ENCODE measurements at places on chromosomes 1 and 21. TPM values are rescaled to one million over a fixed set of nuclear protein-coding genes. Genes with fewer than 3 reads are reported as not detected.

The PGM1 gene
- total RNA-seq, result 149 TPM

DNA sequence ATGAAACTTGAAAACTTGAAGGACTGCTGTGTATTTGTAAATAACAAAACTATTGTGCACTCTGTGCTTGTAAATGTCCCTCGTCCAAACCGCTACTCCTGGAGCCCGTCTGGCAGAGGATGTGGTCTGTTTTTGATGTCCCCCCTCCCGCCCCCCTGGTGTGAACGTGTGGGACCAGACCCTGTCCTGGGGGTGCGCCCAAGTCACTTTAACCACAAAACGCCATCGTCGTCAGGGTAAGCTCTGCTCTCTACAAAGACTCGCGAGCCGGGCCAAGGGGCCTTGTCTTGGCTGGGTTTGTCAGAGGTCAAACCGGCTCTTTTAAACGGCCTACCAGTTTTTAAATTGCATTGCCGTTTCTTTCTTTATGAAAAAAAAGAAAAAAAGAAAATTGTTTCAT lies 87.4 kb upstream of the TMEM51 start:
- no peak overlapping the region for H3K27ac ChIP-seq
- H3K36me3 ChIP-seq, result peaks cover 10% of the 10 kb centered on the region
- H3K4me1 ChIP-seq, result no peaks in the 10 kb centered on the region
- H3K4me3 ChIP-seq, result no peak overlapping the region

DNA sequence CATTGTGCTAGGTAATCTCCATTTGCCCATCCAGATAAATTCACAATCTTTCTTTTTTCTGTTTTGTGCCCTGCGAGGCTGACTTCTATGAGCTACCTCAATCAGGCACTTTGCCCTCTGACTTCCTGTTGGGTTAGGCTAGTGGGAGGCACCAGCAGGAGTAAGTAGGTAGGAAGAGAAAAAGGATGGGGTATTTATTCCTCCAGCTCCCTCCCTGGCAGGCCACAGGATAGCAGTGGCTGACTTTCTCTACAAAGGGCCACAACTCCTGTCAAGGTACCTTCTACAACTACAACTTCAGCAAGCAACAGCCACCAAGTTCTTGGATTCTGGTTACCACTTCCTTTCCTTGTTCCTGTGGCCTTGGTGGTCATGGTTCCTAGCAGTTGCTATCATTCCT lies 18.8 kb upstream of the GORAB start:
- H3K27me3 ChIP-seq, result no peaks in the 10 kb centered on the region
- H3K36me3 ChIP-seq, result no peaks in the 10 kb centered on the region
- no peak overlapping the region for H3K27ac ChIP-seq
- DNase-seq, result no peak

The SPATA17 gene
- 0.84 TPM for total RNA-seq

The INSRR gene
- total RNA-seq, result not detected

GRCh38 chr1:222247081-222247480 lies 300.8 kb downstream of the HHIPL2 start:
- H3K4me3 ChIP-seq, result no peak overlapping the region
- H3K4me1 ChIP-seq, result no peaks in the 10 kb centered on the region
- DNase-seq, result no peak
- H3K27me3 ChIP-seq, result no peaks in the 10 kb centered on the region
- no peaks in the 10 kb centered on the region for H3K36me3 ChIP-seq
- no peak overlapping the region for H3K27ac ChIP-seq

- H3K27me3 ChIP-seq, result no peaks in the 10 kb centered on the region
- no peak overlapping the region for H3K27ac ChIP-seq
- no peaks in the 10 kb centered on the region for H3K4me1 ChIP-seq
These were observed 347.6 kb downstream of the PTPRC start for GRCh38 chr1:198986442-198986841.

- H3K4me1 ChIP-seq, result no peaks in the 10 kb centered on the region
- no peaks in the 10 kb centered on the region for H3K36me3 ChIP-seq
- no peak overlapping the region for H3K4me3 ChIP-seq
These were observed 209.9 kb upstream of the SGIP1 start for GRCh38 chr1:66323958-66324625.

The BCAR3 gene
- 22.0 TPM for total RNA-seq

The SSU72 gene
- total RNA-seq, result 219 TPM

DNA sequence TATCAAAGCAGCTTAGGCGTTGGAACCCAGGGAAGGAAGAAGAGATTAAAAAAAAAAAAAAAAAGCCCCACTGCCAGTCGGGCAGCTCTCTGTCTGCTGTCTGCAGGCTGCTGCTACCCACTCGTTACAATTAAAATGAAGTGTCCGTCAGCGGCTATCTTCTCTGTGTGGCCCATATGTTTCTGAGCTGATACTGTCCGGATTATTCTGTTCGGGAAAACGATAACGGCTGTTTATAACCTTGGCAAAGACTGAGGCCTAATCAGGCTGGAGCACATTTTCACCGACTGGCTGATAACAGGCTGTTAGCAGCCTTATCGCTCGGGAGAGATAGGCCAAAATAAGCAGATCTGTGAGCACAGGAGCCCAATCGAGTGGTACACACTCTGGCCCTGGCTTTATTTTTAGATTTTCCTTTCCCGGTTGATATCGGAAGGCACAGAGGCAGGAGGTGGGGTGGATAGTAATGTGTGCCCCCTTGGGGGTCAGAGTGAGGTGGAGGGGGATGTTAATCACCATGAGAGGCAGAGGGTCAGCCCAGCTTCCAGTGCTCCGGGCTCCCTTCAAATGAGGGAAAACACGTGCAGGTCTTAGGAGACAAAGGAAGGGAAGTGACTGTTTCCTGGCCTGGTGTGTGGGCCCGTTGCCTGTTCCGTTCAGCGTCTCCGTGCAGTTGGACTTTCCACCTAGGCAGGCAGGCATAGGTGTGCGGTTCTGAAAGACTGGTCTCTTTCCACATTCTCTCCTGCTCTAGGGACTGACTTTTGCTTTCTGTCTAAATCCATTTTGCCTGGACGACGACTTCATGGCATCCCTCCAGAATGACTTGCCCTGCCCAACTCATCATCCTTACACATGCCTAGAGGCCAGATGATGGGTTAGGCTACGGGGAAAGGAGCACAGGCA lies 153.4 kb downstream of the PBX1 start:
- peak overlapping the region; percentile 23 for H3K27ac ChIP-seq
- no peak overlapping the region for H3K4me3 ChIP-seq
- no peaks in the 10 kb centered on the region for H3K36me3 ChIP-seq
- H3K4me1 ChIP-seq, result peaks cover 22% of the 10 kb centered on the region
- peak; percentile 83 for DNase-seq

DNA sequence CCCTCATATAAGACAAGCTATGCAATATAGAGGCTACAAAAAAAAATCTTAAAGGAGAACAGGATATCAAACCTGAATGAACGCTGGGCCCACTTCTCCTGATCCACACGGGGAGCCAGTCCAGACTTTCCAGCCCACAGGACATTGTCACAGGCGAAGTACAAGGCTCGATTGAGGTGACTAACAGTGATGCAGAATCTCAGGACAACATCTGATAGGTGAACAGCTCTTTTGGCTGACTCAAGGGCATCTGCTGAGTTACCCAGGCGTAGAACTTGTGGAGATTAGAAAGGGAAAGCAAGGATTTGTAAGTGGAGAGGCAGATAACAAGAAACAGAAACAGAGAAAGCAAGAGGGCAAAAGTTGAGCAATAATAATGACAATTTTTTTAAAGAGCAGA lies 1.8 kb downstream of the PEX11B start:
- H3K27me3 ChIP-seq, result no peaks in the 10 kb centered on the region
- H3K36me3 ChIP-seq, result peaks cover 30% of the 10 kb centered on the region
- peaks cover 28% of the 10 kb centered on the region for H3K4me1 ChIP-seq

The FMO4 gene
- total RNA-seq, result 1.8 TPM

DNA sequence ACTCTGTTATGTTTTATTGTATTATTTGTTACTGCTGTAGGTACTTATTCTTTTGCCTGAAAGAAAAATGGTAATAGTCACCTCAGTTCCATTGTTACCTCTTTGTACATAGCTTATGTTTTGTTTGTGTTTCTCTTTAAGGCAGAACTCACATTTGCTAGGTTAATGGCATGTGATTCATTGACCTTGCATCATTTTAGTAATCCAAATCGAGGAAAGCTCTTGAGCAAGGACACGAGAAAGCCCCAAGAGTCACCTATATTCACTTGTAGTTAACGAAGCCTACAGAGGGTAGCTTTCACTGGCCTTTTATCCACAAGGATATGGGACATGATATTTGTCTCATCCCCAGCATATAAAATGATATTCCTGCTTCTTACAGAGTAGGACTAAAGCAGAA lies 1765.2 kb downstream of the NCAM2 start:
- no peaks in the 10 kb centered on the region for H3K27me3 ChIP-seq
- H3K4me3 ChIP-seq, result no peak overlapping the region
- DNase-seq, result no peak
- no peaks in the 10 kb centered on the region for H3K36me3 ChIP-seq
- no peak overlapping the region for H3K27ac ChIP-seq

GRCh38 chr1:6033986-6034749 lies 11.5 kb upstream of the KCNAB2 start:
- H3K4me1 ChIP-seq, result no peaks in the 10 kb centered on the region
- no peak overlapping the region for H3K27ac ChIP-seq

DNA sequence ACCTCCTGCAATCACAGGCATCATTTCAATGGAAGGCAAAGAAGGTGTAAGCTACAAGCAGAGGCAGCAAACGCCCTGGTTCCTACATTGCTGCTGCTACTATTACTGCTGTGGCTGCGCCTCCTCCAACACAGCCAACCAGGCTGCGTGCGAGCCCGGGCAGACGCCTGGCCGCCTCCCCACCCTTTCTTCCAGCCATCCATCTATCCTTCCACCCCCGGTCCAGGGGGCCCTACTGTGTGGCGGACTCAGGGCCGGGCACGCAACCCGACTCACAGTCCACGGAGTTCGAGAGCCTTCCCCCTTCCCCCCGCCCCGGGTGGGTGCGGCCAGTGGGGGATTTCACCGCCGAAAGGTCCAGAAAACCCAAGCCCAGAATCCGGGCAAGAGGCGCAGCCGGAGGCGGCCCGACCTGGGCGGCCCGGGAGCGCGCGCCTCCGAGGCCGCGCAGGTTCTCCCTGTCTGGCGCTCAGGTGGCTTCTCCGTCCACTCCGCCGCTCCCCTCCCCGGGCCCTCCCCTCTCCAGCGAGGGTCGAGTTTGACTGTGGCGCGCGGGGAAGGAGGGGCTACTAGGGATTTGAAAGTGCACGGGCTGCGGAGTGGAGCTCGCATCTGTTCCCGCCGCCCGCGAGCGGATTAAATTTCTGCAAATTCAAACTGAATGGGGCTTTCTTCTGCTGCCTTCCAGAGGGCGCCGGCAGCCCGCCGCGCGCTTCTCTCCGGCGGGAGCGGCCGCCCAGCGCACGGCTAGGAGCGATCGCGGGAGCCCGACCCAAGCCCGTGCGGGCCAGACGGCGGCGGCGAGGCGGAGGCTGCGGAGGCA lies at the start of gene HUNK:
Gene HUNK (plus strand): TSS at position 569 of the 823 bp plus-strand sequence. CDS start 655 bp downstream, outside the sequence.
- peaks cover 12% of the 10 kb centered on the region for H3K4me1 ChIP-seq
- DNase-seq, result no peak
- peaks cover 12% of the 10 kb centered on the region for H3K27me3 ChIP-seq
- H3K27ac ChIP-seq, result no peak within 1 kb of the TSS
- no peak within 1 kb of the TSS for H3K4me3 ChIP-seq

DNA sequence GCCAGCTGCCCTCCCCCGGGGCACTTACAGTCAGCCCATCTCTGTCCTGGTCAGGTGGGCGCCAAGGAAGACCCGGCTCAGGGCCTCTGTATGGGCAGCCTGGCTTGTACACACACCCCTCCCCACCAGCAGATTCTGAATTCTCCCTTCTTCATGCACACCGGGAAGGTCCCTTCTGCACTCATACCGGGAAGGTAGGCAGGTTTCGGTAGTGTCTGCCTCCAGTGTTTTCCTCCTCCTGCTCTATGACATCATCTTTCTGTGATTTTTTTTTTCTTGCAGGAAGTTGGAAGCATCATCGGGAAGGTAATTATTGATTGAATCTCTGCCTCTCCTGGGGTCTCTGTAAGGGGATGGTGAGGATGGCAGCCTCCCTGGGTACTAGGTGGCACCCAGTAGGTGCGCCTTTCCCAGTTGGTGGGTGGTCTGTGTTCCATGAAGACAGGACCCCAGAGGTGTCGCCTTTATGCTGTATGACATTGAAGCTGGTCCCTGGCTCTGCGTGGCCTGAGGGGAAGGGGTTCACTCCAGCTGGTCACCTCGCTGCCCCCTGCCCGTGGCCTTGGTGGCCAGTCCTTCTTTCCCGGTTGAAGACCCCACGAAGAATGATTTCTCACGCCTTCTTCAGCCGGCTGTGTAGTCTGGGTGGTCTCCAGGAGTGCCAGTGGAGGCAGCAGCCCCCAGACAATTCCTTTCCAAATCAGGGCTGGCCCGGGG lies 82.1 kb upstream of the COL6A1 start:
- H3K27me3 ChIP-seq, result no peaks in the 10 kb centered on the region
- H3K4me1 ChIP-seq, result no peaks in the 10 kb centered on the region
- no peak for DNase-seq
- H3K27ac ChIP-seq, result no peak overlapping the region

The ADAM30 gene
- not detected for total RNA-seq

DNA sequence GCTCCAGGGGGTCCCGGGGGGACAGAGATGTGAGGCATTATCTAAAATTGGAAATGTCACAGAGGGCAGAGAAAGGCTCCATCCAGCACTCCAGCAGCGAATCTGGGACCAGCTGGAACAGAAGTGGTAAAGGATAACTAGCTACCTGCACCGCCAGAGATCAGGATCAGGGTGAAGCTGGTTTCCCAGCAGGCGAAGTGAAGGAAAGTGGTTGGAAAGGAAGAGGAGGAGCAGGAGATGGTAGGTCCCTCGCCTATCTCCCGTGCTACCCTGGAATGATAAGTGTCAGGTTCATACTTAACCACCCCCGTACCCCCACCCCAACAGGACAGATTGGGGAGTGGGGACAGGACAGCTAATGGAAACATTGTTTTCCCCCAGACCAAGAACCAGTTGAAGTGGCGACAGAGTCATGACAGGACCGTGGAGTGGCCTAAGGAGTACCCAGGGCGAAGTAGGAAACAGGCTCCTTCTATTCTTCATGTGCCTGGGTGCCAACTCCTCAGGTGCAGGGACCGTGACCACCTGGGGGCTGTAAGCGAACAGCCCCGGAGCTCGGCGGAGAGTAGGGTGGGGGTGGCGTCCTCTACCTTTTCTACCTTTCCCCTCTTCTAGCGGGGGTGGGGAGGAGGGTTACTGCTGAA lies 717 bp downstream of the B4GALT3 start:
- H3K36me3 ChIP-seq, result no peaks in the 10 kb centered on the region
- no peak for DNase-seq
- H3K27ac ChIP-seq, result peak overlapping the region; percentile 88
- H3K4me1 ChIP-seq, result peaks cover 30% of the 10 kb centered on the region

DNA sequence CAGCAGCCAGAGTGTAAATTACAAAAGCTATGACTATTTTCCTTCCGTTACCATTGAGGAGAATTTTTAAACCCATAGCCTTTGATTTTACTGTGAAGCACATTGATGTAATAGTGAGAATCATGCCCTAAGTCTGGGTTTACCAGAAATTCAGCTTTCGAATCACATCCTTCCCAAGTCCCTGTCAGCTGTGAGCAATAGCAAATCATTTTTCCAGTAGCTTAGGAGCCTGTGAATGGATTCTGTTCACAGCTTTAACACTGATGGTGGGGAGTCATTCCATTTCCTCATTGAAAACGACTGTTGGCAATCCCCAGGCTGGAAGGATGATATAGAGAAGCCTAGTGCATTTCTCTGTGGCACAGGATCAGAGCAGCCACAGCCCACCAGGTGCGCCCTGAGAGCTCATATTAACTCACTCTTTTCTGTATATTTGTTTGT lies 82.2 kb upstream of the C1orf105 start:
- H3K27me3 ChIP-seq, result no peaks in the 10 kb centered on the region

The XCL2 gene
- 1.5 TPM for total RNA-seq

Measured in adrenal gland (tissue), 19 donors.